ENCODE measurements at places on chromosomes 16 and 17. TPM values are rescaled to one million over a fixed set of nuclear protein-coding genes. Genes with fewer than 3 reads are reported as not detected.

Gene LPCAT2
- 7.2 TPM for total RNA-seq

Gene HCRT
- total RNA-seq = not detected

Gene MAPT
- total RNA-seq = 1.4 TPM

Gene PLA2G10
- not detected for total RNA-seq

Gene CNGB1
- total RNA-seq = not detected

Gene SEPHS2
- total RNA-seq = 9.0 TPM

Gene HSPB9
- 0.12 TPM for total RNA-seq

Gene CDK5RAP3
- total RNA-seq = 168 TPM

Gene LITAF
- total RNA-seq = 50.0 TPM

Gene EMP2
- 15.8 TPM for total RNA-seq

Gene SPECC1
- total RNA-seq = 90.0 TPM

Gene DPEP3
- 0.19 TPM for total RNA-seq

Gene SEZ6
- 1.5 TPM for total RNA-seq

Gene KRT36
- not detected for total RNA-seq

Gene CCL13
- not detected for total RNA-seq

Measured in neural progenitor cell (in vitro differentiated cells).